ENCODE measurements at places on chromosomes 5 and 9. TPM values are rescaled to one million over a fixed set of nuclear protein-coding genes. Genes with fewer than 3 reads are reported as not detected.
A peak's percentile ranks its signal among the peaks of the same experiment; 100 is the strongest.

DNA sequence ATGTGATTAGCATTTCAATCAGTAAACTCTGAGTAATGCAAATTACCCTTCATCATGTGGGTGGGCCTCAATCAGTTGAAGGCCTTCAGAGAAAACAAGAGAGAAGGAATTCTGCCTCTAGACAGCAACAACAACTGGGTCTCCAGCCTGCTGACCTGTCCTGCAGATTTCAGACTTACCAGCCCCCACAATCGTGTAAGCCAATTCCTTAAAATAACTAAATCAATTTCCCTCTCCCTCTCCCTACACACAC lies 41.7 kb upstream of the FBXW11 start:
- no peak overlapping the region for H3K27ac ChIP-seq
- no peak overlapping the region for H3K4me3 ChIP-seq
- no peaks in the 10 kb centered on the region for H3K27me3 ChIP-seq
- DNase-seq = no peak
- peaks cover 12% of the 10 kb centered on the region for H3K4me1 ChIP-seq
- peaks cover 69% of the 10 kb centered on the region for H3K36me3 ChIP-seq

Gene APBA1
- total RNA-seq = 3.6 TPM

DNA sequence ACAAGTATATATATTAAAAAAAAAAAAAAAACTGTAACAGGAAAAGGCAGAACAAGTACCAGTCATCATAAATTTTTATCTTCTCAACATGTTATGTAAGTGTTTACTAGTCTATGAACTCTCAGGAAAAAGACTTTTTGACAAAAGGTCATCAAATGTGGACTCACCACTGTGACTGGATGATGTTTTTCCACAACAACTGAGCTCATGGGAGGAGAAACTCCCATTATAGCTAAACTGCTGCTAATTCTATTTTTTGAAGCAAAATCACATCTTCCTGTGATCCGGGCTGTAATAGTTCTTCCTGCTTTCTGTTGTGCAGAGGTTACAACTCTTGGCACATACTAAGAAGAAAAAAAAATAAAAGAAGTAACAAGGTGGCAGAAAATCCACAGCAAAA lies 39.6 kb downstream of the POC5 start:
- peaks cover 27% of the 10 kb centered on the region for H3K36me3 ChIP-seq
- H3K4me3 ChIP-seq = no peak overlapping the region
- no peaks in the 10 kb centered on the region for H3K27me3 ChIP-seq
- H3K27ac ChIP-seq = no peak overlapping the region

DNA sequence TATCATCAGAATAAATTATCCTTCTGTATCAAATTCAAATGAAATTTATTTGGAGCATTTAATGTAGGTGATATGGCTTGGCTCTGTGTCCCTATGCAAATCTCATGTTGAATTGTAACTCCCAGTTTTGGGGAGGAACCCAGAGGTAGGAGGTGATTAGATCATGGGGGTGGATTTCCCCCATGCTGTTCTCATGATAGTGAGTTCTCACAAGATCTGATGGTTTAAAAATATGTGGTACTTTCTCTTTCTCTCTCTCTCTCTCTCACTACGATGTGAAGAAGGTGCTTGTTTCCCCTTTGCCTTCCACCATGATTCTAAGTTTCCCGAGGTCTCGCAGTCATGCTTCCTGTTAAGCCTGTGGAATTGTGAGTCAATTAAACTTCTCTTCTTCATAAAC lies 678.4 kb upstream of the RGMB start:
- H3K27ac ChIP-seq = no peak overlapping the region
- H3K4me1 ChIP-seq = no peaks in the 10 kb centered on the region
- DNase-seq = no peak
- H3K4me3 ChIP-seq = no peak overlapping the region

GRCh38 chr9:16331031-16331430 lies 539.4 kb downstream of the BNC2 start:
- H3K27me3 ChIP-seq = no peaks in the 10 kb centered on the region
- no peak for DNase-seq
- no peak overlapping the region for H3K27ac ChIP-seq
- no peaks in the 10 kb centered on the region for H3K4me1 ChIP-seq

Gene RAD50
- total RNA-seq = 30.9 TPM

DNA sequence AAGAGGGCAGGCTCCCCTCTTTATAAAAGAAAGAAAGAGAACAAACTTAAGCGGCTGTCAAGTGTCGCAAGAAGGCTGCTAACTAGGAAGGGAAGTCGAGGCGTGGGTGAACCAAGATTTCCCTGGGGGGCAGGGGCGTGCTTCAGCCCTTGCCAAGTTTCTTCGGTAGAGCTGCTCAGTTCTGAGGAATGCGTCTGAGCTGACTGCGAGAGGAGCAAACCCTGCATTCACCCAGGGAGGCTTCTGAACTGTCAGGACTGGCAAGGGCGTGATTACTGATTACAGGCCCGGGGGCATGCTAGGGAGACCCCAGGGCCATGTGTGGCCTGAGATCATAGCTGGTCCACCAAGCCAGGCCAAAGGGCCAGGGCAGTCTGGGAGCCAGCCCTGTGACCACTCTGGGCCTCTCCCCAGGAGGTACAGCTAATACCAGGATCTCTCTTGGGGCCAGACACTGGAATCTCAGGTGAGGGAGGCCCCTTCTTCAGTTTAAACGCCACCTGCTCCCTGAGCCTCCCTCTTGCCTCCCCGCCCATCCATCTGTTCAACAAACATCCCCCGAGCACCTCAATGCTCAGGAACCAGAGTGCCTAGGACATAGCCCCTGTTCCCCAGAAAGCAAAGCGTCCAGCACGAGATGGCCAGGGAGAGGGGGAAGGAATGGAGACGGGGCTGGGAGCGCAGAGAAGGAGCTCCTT lies 30.9 kb downstream of the SARDH start:
- peaks cover 15% of the 10 kb centered on the region for H3K4me1 ChIP-seq
- H3K27me3 ChIP-seq = no peaks in the 10 kb centered on the region

Gene CCDC171
- total RNA-seq = 11.4 TPM

DNA sequence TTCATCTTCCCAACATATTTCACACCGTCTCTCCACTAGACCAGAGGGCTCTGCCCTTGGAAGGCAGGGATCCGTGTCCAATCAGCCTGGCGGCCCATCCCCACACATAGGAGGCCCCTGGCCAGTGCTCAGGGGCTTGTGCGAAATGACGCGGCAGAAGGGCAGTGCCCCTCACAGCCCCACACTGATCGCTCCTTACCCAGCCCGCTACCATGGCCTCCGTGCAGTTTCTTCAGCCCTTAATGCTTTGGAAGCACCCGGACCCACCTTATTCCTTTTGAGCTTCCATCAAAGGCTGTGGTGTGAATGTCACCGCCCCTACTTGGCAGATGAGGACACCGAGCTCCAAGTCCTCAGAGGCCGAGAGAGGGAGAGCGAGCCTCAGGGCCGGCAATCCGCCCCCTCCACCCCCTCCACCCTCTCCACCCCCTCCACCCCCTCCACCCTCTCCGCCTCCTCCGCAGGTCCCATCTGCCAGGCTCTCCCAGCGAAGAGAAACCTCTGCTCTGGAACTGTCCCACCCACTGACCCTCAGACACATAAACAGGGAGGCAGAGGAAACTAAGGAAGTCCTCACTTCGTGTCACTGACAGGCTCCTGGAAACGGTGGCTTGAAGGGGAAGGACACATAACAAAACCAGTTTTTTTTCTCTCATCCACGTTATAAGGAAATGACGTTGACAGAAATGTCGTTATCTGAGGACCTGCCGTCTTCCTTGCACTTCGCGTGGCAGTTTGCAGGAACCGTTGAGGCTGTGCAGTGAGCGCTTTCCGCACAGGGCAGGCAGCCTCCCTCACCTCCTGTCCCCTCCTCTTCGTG lies 13.9 kb downstream of the QSOX2 start:
- no peak overlapping the region for H3K4me3 ChIP-seq
- DNase-seq = no peak
- no peaks in the 10 kb centered on the region for H3K27me3 ChIP-seq
- H3K27ac ChIP-seq = no peak overlapping the region
- no peaks in the 10 kb centered on the region for H3K4me1 ChIP-seq
- peaks cover 31% of the 10 kb centered on the region for H3K36me3 ChIP-seq

DNA sequence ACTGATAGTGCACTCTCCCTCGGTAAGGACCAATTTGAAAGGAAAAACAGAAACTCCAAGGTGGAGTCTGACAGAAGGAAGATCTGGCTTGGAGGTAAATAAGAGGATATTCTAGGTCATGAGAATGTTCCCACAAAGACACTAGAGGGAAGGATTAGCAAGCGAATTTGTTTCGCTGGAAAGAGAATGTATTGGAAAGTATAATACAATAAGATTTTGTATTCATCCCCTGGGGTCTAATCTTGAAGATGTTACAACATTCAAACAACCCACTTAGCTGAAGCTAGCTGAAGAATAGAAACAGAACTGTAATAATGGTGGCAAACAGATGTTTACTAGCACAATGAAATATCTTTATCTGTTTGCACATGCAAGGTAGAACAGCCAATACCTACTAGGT lies 158.7 kb downstream of the GNAQ start:
- no peaks in the 10 kb centered on the region for H3K36me3 ChIP-seq
- H3K4me3 ChIP-seq = no peak overlapping the region
- DNase-seq = no peak
- H3K27ac ChIP-seq = no peak overlapping the region

DNA sequence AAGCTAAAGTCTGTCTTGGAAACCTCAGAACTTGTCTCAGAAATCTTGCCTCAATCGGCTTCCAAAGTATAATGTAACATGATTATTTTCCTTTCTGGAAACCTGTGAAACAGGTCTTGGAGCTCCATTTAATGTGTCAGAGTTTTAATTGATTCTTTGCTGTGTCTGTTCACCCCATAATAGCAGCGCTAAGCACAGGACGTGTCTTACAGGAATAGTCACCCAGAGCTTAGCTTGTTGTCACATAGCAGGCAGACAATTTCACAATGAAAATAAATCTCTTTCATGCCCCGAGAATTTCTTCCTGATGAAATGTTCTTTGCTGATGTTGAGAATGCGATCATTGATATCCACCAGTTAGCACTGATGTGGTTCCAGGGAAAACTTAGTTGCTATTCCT lies 40.2 kb upstream of the PTPN3 start:
- H3K27me3 ChIP-seq = no peaks in the 10 kb centered on the region
- peak; percentile 43 for DNase-seq
- no peak overlapping the region for H3K27ac ChIP-seq
- no peak overlapping the region for H3K4me3 ChIP-seq

DNA sequence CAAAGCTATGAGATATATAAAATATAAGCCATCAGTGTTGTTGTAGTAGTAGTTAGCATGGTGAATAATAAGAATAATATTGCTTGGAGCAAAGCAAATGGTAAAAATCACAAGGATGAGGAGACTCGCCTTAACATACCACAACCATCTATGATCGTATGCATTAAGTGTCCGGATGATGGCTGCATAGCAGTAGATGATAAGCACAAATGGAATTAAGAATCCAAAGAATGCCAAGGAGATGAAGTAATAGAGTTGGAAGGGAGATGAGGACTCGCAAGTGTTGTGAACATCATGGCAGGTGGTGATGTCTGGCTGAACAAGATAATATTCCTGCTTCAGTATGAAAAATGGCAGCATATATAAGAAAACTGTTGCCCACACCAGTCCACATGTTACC lies 5.5 kb downstream of the F2RL2 start:
- no peak for DNase-seq
- H3K27ac ChIP-seq = no peak overlapping the region
- H3K27me3 ChIP-seq = no peaks in the 10 kb centered on the region
- no peak overlapping the region for H3K4me3 ChIP-seq

- no peak for DNase-seq
- H3K27me3 ChIP-seq = no peaks in the 10 kb centered on the region
- H3K36me3 ChIP-seq = peaks cover 5% of the 10 kb centered on the region
These were observed 10.3 kb downstream of the CDC37L1 start for GRCh38 chr9:4689687-4690104.

DNA sequence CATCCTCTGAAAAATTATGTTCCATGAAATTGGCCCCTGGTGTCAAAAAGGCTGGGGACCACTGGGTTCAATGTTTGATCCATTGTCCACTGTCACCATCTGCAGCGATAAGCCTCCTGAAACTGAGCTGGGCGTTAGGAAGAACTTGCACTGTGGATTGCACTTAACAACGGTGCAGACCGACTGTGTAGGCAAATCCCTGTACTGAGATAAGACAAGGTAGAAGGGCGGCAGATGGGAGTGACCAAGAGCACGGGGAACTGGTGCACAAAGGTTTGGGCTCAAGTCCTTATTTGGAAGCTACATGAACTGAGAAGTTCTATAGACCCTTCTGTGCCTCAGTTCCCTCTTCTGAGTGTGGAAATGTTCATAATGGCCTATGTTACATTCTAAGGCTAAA lies 41.6 kb upstream of the FLT4 start:
- no peak overlapping the region for H3K4me3 ChIP-seq
- no peaks in the 10 kb centered on the region for H3K27me3 ChIP-seq
- no peaks in the 10 kb centered on the region for H3K36me3 ChIP-seq
- no peaks in the 10 kb centered on the region for H3K4me1 ChIP-seq
- no peak for DNase-seq

DNA sequence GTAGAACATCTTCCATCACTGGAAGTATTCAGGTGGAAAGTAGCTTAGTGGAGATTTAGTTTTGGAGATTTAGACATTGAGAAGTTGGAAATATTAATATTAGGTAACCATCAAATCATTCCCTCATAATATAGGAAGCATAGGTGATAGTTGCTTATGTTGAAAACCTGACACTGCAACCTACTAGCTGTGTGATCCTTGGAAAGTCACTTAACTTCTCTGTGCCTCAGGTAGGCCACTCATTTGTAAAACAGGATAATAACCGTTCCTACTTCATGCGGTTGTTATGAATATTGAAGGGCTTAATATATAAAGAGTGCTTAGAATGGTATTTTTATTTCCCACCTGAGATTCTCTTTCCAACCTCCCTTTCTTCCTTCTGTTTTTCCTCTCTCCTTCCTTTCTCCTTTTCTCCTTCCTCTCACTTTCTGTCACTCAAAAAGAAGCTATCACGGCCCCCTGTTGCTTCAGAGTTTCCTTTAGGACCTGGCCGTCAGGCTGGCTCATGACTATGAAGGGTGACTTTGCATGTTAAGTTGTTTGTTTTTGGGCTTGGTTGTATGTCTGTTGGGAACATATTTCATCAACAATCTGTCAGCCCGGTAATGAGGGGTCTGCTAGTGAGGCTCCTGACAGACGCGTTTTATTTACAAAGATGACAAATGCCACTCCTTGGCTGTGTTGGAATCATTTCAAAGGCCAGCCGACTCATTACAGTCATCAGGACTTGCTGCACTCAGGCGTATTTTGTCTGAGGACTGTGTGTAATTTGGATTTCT lies 31.0 kb downstream of the DOCK2 start:
- H3K36me3 ChIP-seq = no peaks in the 10 kb centered on the region
- DNase-seq = no peak
- H3K27ac ChIP-seq = no peak overlapping the region
- H3K4me3 ChIP-seq = no peak overlapping the region

Gene PCDHGA4
- 7.6 TPM for total RNA-seq

Gene MYMK
- total RNA-seq = not detected

DNA sequence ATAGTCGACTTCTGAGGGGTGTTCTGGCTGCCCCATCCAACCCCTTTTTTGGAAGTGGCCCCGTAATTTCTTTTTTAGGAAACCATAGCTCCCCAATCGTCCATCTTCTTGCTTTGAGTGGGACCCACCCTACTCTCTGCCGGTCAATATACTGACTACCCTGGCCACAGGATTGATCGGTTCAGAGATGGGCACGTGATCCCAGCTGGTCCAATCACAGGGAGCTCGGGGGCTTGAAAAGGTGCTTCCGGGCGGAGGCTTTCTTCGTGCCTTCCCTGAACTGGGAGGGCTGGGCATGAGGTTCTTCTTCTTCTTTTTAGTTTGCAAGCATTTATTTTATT lies 78.7 kb upstream of the SH3PXD2B start:
- peak overlapping the region; percentile 47 for H3K27ac ChIP-seq
- no peak for DNase-seq
- no peaks in the 10 kb centered on the region for H3K36me3 ChIP-seq
- no peaks in the 10 kb centered on the region for H3K27me3 ChIP-seq

All from stomach (tissue), 19 donors.